ENCODE measurements at places on chromosomes 11 and 22. TPM values are rescaled to one million over a fixed set of nuclear protein-coding genes. Genes with fewer than 3 reads are reported as not detected.

The OPCML gene
- total RNA-seq, result not detected

The ANKK1 gene
- total RNA-seq, result 1.5 TPM

The TNNI2 gene
- not detected for total RNA-seq

DNA sequence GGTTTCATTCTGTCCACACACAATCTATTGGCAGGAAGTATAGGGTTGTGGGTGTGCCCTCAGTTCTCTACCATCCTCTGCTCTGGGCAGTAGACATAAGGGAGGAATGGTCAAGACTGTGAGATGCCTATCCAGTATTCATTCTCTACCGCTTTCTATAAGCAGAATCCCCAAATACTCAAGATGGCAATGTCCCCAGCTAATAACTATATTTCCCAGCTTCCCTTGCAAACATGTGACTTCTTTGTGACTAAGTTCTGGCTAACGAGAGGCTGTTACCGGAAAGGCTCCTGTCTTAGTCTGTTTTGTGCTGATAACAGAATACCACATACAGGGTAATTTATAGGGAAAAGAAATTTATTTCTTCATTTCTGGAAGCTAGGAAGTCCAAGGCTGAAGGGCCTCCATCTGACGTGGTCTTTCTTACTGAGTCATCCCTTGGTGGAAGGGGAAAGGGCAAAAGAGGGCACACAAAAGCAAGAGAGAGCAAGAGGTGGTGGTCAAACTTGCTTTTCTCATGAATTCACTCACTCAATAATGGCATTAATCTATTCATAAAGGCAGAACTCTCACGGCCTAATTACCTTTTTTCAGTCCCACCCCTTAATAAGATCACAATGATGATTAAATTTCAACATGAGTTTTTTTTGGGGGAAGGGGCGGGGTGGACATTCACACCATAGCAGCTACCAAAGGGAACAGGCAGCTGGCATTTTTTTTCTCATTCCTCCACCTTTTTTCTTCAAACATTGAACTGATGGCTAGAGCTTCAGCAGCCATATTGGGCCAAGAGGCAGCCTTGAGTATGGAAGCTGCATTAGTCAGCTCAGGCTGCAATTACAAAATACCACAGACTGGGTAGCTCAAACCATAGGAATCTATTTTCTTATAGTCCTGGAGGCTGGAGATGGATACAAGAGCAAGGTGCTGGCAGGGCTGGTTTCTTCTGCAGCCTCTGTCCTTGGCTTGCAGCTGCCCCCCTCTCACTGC, 109.7 kb upstream of the OR9Q1 start:
- no peak for DNase-seq

DNA sequence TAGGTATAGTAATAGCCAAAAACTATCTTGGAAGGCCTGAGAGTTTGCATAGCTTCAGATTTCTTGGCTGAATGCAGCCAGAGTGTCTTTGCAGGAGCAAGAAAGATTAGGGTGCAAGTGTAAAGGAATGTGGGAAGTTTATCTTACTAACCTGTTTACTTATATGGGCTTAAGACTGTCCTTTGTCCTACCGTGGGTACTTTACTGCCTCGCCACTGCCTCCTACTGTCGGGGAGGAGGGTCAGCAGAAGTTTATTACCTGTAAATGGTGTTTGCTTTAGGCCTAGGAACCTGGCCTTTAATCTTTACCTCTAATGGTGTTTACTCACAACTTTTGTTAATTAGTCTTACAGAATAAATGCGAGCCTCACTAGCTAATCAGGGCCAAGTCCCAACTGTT, 633.8 kb downstream of the DLG2 start:
- DNase-seq, result no peak

DNA sequence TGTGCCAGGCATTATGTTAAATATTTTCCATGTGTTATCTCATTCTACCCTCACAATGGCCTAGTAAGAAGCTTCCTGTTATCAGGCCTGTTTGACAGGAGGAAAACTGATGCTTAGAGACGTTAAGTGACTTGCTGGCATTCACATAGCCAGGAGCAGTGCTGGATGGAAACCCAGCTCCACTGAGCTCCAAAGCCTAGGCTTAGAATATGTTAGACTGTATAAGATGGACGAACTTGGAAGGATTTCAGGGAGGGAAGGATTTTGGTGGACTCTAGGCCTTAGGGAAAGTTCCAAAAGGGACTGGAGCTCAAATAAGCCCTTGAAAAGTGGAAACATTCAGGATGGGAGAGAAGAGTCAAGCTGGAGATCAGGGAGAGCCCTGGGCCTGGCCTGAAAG, 2.1 kb downstream of the CD44 start:
- no peak for DNase-seq

- no peak for DNase-seq
These were observed 22.7 kb downstream of the BID start for GRCh38 chr22:17751596-17751995.

DNA sequence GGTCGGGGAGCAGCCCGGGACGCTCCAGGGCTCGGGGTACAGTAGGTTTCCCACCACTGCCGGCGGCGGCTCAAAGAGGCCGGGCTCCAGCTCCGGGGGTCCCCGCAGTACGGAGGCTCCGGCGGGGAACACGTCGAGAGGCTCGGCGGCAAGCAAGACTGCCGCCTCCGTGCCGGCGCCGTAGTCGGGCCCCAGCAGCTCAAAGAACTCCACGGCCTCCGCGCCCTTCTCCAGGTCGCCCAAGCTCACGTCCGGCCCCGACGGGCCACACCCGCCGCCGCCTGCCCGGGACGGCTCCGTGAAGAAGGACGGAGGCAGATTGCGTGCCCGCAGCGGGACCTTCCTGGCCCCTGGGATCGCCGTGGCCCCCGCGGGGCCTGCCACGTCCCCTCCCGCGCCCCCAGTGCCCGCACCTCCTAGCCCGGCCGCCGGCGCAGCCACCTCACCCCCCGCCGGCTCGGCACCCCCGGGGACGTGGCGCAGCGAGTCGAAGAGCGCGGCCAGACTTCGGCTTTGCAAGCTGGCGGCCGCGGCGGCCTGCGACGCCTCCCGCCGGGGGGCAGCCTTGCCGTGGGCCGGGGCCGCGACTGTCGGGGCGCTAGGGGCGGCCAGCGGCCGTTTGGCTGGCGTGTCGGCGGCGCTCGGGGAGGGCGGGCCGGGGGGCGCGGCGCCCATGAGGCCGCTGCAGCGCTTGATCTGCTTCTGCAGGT, 775 bp downstream of the FAM181B start:
- DNase-seq, result no peak

DNA sequence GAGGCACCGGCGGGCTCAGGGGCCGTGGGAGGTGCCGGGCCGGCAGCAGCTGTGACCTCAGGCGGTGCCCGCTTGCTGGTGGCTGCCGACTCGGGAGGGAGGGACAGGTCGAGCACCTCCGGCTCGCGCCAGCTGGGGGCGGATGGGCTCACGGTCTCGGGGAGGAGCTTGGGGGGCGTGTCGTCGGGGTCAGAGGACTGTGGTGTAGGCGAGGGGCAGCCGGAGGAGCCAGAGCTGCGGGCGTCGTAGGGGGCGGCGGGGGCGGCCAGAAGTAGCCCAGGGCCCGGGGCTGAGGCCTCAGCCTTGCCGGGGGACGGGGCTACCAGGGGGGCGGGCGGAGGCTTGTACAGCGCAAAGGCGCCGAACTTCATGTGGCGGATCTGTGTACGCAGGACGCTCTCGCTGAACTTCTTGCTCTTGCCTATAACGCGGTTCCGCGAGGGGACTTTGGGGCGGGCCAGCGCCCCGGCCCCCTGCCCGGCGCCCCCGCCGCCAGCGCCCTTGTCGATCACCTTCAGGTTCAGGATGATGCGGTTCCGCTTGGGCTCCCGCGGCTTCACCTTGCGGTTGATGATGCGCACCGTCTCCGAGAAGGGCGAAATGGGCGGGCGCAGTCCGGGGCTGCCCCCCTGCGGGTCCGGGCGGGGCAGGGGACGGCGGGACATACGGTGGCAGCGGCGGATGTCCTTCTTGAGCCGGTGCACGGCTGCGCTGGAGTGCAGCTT, 5.5 kb downstream of the CBX6 start:
- DNase-seq, result no peak

GRCh38 chr11:111360150-111361043, 18.7 kb downstream of the POU2AF1 start:
- DNase-seq, result no peak

GRCh38 chr11:96167787-96168186, 175.2 kb downstream of the MAML2 start:
- no peak for DNase-seq

DNA sequence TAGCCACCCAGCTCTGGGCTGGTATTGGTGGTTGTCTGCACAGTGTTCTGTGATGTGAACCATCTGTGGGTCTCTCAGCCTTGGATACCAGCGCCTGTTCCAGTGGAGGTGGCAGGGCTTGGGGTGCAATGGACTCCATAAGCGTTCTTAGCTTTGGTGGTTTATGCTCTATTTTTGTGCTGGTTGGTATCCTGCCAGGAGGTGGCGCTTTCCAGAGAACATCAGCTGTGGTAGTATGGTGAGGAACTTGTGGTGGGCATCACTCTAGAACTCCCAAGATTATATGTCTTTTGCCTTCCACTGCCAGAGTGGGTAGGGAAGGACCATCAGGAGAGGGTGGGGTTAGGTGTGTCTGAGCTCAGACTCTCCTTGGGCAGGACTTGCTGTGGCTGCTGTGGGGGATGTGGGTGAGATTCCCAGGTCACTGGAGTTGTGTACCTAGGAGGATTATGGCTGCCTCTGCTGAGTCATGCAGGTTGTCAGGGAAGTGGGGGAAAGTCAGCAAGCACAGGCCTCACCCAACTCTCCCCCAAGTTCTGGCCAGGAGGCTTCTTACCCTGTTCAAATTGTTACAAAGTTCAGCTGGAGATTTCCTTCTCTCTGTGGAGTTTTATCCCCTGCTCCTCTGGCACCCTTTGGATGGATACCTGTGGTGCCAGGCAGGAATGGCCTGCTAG, 47.2 kb downstream of the MRGPRX2 start:
- DNase-seq, result no peak

DNA sequence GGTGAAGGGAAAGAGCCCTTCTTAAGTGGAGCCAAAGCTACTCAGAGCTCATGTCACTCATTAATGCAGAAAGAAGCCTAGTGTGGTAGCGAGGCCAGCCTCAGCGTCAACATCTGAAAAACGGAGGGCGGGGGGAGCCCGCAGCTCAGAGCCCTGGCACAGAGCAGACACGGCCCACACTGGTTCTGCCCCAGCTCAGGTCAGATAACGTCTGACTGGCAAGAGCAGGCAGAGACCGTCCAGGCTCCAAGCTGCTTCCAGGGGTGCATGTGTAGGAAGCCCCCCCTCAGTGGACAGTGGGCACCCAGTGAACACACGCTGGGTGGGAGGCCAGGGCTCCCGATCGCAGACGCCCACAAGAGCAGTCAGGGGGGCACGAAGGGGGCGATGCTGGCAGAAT, 100.8 kb downstream of the SHANK2 start:
- DNase-seq, result no peak
